ENCODE measurements at places on chromosomes 7 and 10.

GRCh38 chr7:70659263-70659662 is 472.7 kb upstream of the GALNT17 start:
- DNase-seq, result no peak

GRCh38 chr10:60646966-60647796 is 131.1 kb upstream of the CDK1 start:
- no peak for DNase-seq

DNA sequence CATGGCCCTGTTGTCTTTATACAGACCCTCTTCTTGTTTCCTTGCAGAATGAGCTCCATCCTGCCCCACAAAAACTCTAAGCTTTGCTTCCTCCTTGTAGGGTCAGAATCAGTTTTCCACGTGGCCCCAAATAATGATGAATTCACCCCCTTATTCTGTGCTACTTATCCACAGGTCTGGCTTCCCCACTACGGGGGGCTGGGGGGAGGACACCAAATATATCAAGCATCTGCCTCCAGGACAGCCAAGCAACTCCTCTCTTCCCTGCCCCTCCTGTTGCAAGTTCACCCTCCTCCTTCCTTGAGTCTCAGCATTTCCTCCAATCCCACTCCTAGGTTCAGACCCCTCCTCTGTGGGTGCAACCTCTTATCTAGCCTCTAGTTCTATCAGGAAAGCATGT is 743.3 kb downstream of the GRID1 start:
- DNase-seq, result no peak

GRCh38 chr10:17196573-17196972 is 4.9 kb downstream of the TRDMT1 start:
- DNase-seq, result no peak

DNA sequence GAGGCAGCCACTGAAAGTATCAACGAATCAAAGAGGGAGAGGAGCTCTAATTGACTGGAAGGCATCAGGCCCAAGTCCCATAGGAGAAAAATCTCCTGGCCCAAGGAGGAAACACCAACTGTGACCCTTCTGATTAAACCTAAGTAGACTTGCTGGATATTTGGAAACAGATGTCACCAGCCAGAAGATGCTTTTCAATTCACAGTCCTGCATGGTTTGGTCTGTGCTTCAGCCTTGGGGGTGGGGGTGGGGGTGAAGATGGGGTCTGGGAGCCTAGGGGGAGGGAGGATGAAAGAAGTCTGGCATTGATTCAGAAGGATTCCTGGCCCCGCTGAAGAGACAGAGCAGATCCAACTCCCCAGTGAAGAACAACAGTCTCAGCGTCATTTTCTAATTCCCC is 623.7 kb downstream of the PARD3 start:
- no peak for DNase-seq

GRCh38 chr10:2914741-2915140 is 152.6 kb upstream of the PFKP start:
- no peak for DNase-seq

DNA sequence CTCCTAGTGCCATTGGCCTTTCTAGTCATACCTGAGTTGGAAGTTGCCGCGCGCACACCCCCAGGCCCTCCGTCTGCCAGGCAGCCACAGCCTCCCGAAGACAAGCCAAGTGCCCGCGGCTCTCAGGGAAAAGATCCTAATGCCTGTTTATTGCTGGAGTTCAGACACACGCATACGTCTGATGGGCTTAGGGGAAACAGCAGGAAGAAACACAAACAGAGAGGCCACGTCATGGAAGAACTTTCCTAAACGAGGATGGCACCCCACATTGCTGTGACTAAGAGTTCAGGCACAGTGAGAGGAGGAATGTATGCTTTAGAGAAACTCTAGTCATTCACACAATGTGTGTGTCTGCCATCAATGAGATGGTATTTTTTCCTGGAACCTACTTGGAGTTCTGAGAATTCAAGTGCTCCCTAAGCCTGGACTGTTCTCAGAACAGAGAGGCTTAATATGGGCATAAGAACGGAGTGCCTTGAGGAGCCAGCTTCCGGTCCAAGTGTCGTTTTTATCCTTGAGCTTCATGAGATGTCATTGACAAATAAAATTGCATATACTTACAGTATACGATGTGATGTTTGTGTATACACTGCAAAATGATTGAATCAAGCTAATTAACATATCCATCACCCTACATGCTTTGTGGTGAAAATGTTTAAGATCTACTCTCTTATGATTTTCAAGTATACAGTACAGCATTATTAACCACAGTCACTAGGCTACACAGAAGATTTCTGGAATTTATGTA is 11.6 kb upstream of the RBP3 start:
- no peak for DNase-seq

DNA sequence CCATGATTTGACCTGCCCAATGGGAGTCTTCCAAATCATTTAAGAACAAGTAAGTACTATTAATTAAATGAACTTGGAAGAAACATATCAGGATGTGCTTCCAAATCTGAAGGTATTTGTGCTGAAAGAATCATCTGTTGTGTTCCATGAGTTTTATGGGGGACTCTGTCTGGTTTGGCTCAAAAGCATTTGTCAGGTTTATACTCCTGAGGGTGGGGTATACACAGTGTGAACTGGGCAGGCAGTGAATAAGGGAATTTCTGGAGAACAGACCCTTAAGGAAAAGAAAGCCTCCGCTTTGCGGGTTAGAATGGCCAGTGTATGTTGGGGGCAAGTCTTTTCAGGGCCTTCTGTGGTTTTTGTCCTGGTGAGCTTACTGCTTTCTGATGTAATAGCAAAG is 29.9 kb downstream of the TCF7L2 start:
- DNase-seq, result no peak

DNA sequence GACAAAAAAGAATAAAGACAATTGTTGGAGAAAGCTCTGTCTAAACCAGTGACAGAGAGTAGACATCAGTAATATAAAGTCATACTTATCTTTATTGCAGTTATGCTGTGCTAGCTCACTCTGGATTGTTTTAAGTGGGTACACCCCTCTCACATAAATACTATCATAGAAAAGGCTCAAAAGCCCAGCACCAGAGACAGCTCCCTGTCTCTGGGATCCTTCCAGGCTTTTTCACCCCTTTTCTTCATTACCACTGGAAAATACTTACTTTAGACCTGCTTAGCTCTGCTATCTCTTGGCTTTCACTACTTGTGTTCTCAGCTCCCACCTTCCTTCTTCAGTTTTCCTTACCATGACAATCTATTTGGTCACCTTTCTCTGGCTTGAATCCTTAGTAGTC is 259.1 kb upstream of the MINDY3 start:
- DNase-seq, result no peak

DNA sequence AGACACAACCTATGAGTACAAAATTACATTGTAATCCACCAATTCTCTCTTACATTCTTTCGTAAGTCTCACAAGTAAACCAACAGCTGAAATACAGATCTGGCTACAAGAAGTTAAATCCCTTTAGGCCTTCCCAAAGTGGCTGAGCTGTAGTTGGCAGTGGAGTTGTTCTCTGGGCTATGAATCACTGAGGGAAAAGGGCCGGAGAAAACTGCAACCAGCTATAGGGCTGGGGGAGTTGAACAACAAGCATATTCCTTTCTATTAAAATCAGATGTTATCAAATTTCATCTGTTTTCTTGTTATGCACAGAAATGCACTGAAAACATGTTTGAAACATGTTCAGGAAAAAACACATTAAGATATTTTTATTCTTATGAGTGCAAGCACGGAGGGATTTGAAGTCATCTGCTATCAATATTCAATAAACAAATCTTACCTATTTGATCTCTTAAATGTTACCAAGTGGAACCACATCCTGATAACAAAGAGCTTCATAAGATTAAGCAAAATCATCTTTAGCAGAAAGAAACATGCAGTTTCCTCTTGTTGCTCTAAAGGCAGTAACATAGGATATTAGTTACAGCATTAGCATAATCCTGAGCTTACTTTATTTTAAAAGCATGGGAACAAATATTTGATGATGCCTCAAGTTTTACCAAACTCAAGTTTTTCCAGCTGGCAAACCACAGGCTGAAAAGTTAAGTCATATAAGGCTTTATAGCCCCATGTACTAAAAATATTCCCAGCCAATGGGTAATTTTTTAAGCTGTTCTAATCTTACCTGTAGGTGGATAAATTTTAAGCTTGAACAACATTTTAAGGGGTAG is 212.7 kb downstream of the TAX1BP1 start:
- DNase-seq, result no peak

DNA sequence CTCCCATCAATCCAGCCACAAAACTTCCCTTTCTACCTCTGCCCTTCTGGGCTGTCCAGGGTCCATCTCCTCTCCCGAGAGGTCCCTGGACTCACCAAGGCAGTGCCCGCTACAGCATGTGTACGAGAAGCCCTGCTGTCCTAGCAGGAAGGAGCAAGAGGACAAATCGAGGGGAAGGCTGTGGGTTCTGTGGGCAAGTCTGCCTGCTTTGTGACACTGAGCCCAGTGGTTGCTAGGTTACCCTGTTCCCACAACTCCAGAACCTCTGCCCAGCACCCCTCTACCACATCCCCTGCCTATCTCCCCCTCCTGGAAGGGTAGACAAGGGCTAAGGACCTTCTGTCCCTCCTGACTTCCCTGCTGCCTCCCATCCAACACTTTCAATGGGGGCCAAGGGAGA is at the start of gene TBATA:
TBATA (minus strand) TSS at position 188 of the 400 bp plus-strand sequence. CDS start 1,998 bp downstream, outside the sequence.
- DNase-seq, result no peak

GRCh38 chr7:71682181-71682580 is 550.2 kb downstream of the GALNT17 start:
- no peak for DNase-seq

GRCh38 chr10:120145107-120145506 is 252.6 kb downstream of the SEC23IP start:
- no peak for DNase-seq

DNA sequence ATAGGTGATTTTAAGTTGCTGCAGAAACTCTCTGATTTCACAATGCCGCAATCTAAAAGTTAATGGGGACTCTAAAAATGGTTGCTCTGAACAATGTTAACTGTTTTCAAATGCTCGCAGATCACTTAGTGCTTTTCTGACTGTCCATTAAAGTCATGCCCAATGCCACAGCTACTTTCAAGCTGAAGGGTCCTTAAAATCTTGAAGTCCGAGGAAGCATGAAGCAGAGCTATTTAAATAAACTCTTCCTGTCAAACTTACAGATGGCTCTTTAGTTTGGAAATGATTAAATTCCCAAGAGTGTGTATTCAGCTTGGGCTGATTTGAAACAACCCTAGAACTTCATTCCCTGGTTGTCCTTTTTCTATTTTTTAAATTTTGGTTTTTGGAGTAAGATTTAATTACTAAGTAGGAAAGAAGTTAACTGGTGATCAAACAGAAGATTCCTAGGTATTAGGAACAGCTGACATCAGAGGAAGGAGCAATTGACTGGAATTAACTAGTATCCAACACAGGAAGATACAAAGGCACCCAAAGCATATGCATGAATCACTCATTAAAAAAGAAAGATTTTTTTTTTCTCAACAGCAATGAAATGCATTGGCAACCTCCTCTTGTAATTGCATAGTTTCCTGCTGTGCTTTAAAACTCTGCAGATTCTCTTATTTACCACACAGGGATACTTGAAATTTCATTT is 105.1 kb downstream of the NRP1 start:
- DNase-seq, result no peak

- DNase-seq, result no peak
Observed at GRCh38 chr10:13880760-13881159, 294.0 kb downstream of the PRPF18 start.

DNA sequence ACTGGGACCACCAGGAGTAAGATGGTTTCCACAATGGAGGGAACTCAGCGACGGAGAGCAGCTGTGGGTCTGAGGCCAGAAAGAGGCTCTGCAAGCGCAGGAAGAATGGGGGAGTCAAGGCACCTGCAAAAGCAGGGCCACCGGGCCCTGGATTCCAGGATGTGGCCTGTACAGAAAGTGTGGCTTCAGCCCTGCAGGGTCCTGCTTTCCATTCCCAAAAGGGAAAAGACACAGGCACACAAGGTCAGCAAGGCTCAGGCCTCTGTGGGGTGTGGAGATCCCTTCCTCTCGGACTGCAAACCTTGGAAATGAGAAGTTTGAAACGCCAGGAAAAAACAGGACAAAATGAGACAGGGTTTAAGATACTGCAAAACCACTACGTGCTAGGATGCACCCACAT is 232.5 kb downstream of the TNS3 start:
- DNase-seq, result no peak

- no peak for DNase-seq
Observed at GRCh38 chr10:105586451-105587098, 945.5 kb downstream of the SORCS3 start.

GRCh38 chr7:135274495-135275268 is 41.0 kb downstream of the STRA8 start:
- DNase-seq, result peak; percentile 73

- DNase-seq, result no peak
Observed at GRCh38 chr7:45889367-45890067, 1.2 kb downstream of the IGFBP1 start.

GRCh38 chr10:102649797-102650654 is 5.7 kb downstream of the TRIM8 start:
- DNase-seq, result no peak

GRCh38 chr10:96695975-96696634 is 24.2 kb downstream of the PIK3AP1 start:
- no peak for DNase-seq

GRCh38 chr10:128885573-128886555 is 581.2 kb upstream of the MGMT start:
- DNase-seq, result no peak

DNA sequence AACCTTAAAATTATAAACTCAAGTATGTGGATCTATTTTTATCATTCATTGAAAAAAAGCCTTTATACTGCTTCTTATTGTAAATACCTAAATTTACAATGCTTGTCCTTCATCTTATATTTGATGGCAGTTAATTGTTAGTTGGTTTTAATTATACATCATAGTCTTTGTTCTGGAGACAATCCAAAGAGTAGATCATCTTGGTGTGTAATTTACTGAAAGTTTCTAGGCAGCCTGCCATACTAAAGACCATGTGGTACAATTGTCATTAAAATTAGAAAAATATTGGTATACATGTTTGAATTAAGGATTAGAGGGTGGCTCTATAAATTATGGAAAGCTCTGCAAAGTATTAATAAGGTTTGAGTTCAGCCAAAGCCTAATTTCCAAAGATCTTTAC is 231.4 kb downstream of the KCND2 start:
- DNase-seq, result no peak
